Suppressor macrophage (primary cell): ENCODE measurements at places on chromosomes 4 and X.

GRCh38 chr4:94757192-94758140, at the start of gene BMPR1B:
Gene BMPR1B (plus strand): TSS chr4:94757955. CDS start chr4:95104425, 346,470 bp downstream.
- no peak for DNase-seq

DNA sequence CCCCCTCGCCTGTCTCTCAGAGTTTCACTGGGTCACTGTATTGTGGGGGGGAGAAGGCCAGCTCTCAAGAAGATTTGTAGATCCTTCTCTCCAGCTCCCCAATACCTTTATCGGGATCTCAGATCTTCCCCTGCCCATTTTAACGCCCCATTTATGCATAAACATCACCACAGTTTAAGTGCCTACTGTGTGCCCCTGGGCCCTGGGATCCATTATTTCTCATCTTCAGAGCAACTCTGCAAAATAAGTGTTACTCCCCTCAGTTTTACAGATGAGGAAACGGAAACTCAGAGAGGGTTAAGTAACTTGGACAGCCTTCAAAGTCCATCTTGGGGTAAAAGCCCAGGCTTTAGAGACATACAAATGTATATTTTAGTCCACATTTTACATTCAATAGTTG, 421 bp upstream of the IGSF1 start:
- no peak for DNase-seq

DNA sequence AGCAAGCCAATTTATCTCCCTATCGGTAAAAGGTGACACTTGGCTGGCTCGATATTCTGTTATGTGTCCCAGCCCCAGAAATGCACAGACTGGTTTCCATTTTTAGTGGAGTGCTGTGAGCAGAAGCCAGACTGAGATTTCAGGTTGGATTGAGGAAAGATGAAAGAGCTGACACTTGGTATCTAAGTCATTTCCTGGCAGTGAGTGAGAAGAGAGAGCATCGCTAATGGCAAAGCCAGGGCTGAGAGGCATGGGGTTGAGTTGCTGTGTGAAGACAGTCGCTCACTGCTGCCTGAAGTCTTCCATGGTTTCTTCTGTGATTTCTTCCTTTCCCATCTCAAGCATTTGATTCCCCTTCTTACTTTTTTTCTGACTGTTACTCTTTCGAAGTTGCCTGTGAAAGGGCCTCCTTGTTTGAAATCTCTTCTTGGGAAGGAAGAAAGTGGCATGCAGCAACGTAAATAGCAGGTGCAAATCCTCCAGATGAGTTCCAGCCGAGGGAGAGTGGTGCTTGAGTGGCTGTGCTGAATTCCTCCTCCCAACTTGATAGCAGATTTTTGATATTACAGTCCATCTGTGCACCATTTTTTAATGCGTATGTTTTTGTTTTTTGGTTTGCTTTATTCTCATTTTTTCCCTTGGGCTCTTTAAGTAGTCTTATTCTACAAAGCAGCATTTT, 109.2 kb upstream of the LIMCH1 start:
- DNase-seq, result no peak

GRCh38 chrX:12981880-12982279, 7.0 kb downstream of the TMSB4X start:
- DNase-seq, result peak; percentile 14

- no peak for DNase-seq
These were observed 6.3 kb upstream of the NKX1-1 start for GRCh38 chr4:1412376-1413203.

DNA sequence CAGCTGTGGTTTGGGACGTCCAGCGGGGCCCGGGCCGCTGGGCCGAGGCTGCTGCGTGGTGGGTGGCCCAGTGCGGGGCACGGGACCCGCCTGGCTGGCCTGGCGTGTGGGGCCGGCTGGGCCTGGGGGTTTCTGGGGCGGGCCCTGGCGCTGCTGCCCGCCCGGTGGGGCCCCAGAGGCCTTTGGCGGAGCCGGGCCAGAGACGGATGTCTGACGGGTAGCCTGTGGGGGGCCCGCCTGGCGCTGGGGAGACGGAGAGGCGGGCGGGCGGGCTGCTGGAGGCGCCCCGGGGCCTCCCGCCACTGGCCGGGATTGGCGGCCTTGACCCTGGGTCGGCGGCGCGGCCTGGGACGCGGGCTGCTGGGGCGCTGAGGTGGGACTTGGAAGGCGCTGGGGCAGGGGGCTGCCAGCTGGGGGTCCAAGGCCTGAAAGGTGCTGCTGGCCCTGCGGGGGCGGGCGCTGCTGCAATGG, 8.1 kb upstream of the TIMP1 start:
- no peak for DNase-seq

DNA sequence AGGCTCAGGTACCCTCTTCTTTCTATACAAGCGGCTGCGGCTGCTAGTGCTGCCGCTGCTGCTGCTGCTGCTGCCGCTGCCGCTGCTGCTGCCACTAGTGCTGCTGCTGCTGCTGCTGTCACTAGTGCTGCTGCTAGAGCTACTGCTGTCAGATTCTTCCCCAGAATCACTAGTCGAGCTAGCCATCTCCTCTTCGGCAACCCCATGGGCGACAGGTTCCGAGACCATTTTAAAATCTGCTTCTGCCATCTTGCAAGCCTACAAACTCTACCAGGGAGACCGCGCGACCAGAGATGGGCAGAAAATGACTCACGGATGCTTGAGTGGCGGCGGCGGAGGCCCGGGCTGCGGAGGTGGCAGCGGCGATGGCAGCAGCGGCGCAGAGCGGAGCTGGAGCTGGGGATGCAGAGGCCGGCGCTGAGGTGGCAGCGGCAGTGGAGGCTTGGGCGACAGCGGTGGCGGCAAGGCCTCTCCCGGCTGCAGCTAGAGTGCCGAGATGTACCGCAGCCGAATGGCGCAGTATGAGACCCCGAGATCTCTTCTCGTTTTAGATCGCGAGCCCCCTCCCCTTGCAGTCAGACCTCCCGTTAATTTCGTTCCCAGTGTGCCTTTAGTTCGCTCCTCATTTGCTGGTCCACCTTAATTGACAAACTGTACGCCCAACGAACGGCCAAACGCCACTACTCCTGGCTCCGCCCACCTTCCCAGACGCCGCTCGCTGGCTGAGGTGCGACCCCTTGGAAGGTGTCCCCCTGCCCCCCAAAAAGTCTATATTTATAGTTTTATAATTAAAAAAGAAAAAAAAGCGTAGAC, at the start of gene NAP1L3:
TSS of gene NAP1L3 (minus strand) at position 523 of the 813 bp plus-strand sequence. CDS start at position 249, 274 bp downstream.
- peak; percentile 20 for DNase-seq

- DNase-seq, result no peak
These were observed 59.4 kb upstream of the ADRA2C start for GRCh38 chr4:3706565-3707422.

DNA sequence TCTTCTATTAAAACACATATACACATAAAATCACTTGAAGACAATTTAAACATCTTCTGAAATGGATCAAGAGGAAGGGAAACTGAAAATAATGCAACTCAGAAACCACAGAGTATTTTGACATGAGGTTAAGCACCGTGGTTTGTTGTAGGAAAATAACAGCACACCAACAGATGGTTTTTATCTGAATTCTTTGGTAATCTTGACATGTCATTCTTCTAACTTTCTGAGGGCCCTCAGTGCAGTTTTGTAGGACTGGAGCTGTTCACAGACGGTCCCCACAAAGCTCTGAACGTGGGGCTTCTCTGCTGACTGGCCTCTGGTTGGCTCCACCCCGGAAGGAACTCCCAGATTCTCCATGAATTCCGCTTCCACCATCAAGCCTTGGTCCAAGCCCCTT, 16.0 kb upstream of the TLR8 start:
- DNase-seq, result peak; percentile 43

GRCh38 chr4:187109636-187110035, 386.0 kb upstream of the FAT1 start:
- DNase-seq, result no peak

- no peak for DNase-seq
These were observed 46.0 kb upstream of the MAN2B2 start for GRCh38 chr4:6529021-6529420.

- no peak for DNase-seq
These were observed at the start of gene PDLIM3 for GRCh38 chr4:185534866-185535611. Gene PDLIM3 (minus strand): TSS chr4:185535507. CDS start chr4:185535434, 73 bp downstream.

DNA sequence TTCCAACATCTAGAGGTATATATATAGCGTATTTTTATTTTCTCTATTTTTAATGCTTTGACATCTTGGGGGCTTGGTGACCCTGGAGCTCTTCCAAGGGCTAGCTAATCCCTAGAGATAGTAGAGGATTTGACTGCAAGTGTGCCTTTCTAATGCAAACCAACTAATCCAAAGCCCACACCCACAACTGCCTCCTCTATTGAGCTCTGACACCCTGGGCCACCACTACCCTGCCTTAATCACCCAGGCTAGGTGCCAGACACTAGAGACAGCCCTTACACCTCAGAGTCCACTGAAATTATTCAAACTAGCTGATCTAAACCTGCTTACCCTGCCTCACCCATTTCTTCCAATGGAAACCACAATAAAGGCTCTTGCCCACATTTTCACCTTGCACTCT, 69.6 kb upstream of the ATXN3L start:
- DNase-seq, result no peak

DNA sequence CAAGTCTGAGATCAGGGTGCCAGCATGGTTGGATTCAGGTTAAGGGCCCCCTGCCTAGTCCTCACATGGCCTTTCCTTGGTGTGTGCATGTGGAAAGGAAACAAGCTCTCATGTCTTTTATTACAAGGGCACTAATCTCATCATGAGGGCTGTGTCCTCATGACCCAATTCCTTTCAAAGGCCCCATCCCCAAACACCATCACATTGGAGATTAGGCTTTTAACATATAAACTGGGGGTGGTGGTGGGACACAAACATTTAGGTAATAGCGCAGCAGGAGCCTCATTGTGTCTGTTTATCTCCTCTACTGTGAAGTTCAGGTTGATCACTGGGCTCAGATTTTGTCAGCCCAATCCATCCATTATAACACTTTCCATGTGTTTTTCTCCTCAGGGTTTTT, 41.0 kb downstream of the BEX3 start:
- no peak for DNase-seq

GRCh38 chrX:30483996-30484395, 93.6 kb downstream of the TASL start:
- no peak for DNase-seq

DNA sequence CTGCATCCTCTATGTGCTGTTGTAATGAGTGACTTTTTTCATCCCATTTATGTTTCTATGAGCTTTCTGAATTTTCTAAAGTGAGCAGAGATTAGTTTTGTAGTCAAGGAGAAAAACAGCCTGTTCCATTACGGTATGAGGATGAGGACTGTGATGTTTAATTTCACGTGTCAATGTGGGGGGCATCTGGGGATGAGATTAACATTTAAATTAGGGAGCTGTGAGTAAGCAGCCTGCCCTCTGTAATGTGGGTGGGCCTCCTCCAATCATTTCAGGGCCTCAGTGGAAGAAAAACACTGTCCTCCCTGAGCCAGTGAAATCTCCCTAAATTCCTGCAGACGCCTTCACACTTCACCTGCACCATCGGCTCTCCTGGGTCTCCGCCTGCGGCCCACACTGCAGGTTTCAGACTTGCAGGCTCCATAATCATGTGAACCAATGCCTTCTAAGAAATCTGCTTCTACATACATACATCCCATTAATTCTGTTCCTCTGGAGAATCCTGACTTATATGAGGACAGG, 121.7 kb downstream of the AFAP1 start:
- DNase-seq, result no peak

DNA sequence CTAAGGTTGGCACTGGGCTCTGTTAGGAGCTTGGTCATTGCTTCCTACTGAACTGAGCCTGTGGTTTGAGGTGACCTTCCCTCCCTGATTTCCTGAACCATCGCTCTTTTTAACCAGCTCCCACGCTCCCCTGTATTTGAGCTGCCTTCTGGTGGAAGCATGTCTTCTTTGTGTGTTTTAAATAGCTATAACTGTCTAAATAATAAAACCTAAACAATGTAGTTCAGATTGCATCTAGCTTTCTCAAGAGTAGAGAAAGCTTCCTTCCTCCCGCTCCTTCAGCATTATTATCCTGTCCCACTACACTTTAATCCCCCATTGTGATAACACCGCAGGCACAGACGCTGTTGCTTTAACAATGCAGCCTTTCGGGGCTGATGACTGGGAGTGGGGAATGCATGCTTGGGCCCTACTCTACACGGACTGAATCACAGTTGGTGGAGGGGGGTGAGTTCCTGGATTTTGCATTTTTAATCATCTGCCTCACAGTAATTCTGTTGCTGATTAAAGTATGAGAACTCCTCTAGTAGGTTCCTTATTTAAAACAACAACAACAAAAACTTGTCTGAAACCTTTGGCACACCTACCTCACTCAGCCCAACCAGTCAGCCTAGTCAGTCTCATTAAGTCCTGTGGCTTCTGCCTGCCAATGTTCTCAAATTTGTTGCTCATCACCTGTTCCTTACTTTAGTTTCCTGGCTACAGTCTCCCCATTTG, 6.6 kb downstream of the SMS start:
- no peak for DNase-seq

- no peak for DNase-seq
These were observed 902 bp upstream of the FGD1 start for GRCh38 chrX:54496936-54497335.

GRCh38 chr4:122758033-122758432, 25.5 kb downstream of the BBS12 start:
- peak; percentile 67 for DNase-seq

DNA sequence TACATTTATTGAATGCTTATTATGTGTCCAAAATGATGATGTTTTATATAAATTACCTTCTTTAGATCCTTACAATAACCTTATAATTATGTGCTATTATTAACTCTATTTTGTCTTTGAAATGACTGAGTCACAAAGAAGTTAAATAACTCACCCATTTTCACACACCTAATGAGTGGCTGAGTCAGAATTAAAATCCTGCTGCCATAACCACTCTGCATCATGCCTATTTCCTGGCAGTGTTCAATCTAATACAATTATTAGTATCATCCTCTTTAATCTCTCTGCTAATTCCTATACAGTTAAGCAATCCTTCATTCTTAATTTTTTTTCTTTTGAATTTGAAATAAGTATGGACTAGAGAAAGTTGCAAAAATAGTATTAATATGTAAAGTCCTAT, 342.9 kb downstream of the CFAP299 start:
- no peak for DNase-seq

- no peak for DNase-seq
These were observed 36.0 kb downstream of the SLC9A7 start for GRCh38 chrX:46722742-46723568.

- no peak for DNase-seq
These were observed 262.5 kb upstream of the NDST3 start for GRCh38 chr4:117771647-117772337.

- peak; percentile 10 for DNase-seq
These were observed 276.6 kb downstream of the BCOR start for GRCh38 chrX:39820938-39821708.

DNA sequence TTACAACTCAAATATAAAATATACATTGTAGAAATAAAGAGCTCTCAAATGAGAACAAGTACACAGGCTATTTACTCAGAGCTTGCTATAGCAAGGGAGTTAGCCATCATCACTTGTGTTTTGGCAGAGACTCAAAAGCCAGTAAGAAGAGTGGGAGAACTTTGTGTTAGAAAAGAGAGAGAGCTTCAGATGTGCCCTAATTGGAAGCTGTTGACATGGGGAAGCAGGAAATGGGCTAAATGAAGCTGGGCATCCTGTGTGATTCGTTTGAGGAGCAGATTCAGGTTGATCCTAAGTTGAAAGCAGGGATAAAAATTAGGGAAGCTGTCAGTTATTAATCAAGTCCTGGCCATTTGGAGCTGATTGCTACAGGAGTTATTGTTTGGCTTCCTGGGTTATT, 207.4 kb upstream of the MAOA start:
- DNase-seq, result no peak

GRCh38 chr4:40559585-40560465, 69.8 kb downstream of the RBM47 start:
- DNase-seq, result no peak

- DNase-seq, result no peak
These were observed 109.4 kb downstream of the ZNF518B start for GRCh38 chr4:10347815-10348214.
